ENCODE measurements at places on chromosomes 3 and 15.
A peak's percentile ranks its signal among the peaks of the same experiment; 100 is the strongest.

GRCh38 chr3:197734667-197735318, 1.9 kb downstream of the RUBCN start:
- no peak for DNase-seq

DNA sequence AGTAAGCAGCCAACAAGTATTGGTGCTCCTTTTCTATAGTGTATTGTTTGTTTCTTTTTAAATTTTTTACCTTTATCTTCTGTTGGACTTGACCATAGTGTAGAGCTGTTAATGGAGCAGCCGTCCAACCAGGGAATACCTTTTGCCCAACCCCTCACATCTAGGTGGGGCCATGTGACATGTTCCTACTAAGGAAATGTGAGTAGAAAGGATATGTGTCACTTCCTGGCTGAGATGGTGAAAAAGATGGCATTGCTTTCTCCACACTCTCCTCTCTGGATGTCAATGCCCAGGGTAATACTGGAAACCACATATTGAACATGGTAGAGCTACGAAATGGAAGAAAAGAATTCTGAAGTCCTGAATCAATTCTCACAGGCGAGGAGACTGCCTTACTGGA, 218.8 kb downstream of the TBL1XR1 start:
- DNase-seq: no peak

DNA sequence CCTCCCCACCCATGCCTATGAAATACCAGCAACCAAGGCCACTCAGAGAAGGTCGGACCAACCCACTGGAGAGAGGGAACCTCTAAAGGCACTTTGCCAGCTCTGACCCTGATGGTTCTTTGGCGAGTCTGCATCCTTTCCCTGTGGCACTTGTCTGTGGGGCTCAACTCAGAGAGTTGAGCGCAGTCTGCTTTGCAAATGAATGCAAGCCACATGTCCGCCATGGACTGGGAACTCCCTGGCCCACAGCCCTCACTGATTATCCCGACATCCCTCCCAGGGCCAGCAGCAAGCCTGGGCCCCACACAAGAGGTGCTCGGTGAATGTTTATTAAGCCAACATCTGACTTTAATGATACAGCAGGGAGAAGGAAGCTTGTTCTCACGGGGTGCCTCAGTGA, 55.5 kb upstream of the HES1 start:
- no peak for DNase-seq

DNA sequence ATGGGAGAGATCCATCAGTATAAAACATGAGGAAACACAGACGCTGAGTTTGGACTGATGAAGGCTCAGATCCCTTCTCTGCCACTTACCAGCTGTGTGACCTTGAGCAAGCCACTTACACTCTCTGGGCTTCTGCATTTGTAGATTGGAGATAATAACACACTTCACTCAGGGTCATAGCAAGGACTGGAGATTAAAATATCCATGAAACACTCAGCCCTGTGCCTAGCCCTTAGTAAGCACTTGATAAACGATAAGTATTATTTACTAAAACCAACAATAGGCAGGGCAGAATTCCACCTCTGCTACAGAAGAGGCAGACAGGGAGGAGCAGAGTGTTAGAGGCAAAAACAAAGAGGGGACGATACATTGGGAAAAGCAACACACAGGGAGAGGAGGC, 420.5 kb upstream of the WNT5A start:
- DNase-seq: no peak

DNA sequence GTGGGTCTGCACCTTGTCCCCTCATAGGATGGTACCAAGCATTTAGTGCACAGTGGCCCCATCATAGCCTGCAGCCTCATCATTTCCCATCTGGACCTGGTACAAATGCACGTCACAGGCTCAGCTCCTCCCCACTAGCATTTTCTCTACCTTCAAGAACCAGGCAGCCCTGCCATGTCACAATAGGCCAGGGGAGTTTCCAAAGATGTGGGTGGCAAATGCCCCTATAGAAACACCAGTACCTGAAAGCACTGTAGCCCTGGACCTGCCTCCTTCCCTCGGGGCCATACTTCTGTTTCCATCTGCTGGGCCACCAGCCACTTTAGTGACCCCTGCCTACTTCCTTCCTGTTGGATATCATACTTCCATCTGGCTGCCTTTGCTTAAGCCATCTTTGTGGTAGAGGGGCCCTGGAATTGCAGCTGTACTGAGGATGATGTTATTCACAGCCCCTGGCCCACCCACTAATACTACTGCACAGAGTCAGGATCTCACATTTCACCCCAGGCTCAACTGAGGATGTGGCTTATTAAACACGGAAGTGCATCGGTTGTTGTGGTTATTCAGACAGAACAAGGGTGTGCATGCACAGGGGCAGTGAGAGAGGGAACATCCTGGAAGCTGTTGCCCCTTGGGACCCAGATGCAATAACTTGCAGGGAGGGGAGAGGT, 3.8 kb downstream of the TCTA start:
- peak; percentile 51 for DNase-seq

- DNase-seq: no peak
These were observed 4.7 kb downstream of the HCN4 start for GRCh38 chr15:73364070-73364469.

DNA sequence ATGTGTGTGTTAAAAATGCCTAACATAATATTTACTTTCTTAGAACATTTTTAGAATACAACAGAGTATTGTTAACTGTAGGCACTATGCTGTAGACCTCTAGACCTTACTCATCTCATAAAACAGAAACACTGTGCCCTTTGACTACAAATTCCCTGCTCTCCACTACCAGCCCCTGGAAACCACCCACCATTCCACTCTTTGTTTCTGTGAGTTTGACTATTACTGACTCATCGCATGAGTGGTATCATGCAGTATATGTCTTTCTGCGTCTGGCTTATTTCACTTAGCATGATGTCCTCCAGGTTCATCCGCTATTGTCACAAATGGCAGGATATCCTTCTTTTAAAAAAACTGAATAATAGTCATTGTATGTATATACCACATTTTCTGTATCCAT, 216.7 kb upstream of the CFAP20DC start:
- no peak for DNase-seq

- no peak for DNase-seq
These were observed 15.4 kb upstream of the SCAP start for GRCh38 chr3:47491186-47491585.

GRCh38 chr15:78093242-78094020, 1.1 kb downstream of the SH2D7 start:
- no peak for DNase-seq

- DNase-seq: peak; percentile 21
These were observed 73.0 kb downstream of the SUMF1 start for GRCh38 chr3:4394048-4394447.

DNA sequence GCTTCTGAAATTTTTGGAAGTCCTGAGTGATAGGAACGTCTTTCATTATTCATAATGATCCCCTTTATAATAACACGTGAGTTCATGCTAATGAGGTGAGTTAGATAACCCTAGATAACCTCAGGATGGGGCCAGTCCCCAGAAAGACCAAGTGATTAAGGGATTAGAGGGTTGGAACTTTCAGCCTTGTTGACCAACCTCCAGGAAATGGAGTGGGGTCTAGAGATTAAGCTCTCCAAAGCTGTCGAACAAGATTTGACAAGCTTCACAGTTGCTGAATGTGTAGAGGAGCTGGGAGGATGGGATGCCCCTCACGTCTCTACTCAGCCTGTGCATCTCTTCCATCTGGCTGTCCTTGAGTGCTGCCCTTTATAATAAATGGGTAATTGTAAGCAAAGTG, 107.1 kb downstream of the ZMAT3 start:
- DNase-seq: no peak

DNA sequence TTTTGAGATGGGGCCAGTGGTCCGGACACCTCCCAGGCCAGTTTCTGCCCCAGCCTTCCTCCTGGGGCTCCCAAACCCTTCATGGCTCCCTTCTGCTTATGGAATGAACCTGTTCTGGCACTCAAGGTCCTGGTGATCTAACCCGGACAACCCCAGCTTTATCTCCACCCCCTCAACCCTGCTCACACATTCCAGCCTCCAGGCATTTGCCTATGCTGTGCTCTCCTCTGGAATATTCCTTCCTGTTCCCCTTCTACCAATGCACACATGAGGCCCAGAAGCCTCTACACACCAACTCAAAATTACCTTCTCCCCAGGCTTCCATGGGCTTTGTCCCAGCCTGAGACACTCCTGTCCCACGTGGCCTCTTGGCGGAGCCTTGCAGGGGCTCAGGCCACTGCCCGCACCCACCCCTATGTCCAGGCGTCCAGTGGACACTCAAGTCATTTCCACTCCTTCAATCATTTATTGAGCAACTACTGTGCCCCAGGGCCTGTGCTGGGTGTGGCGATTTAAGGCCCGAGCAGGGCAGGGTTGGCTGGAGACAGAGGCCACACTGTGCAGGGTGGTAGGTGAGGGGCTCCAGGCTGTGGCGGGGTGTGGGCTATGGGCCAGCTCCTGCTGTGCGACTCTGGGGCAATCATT, 18.8 kb downstream of the PLXND1 start:
- DNase-seq: no peak

- DNase-seq: no peak
These were observed 5.2 kb upstream of the TCF12 start for GRCh38 chr15:56913241-56913640.

GRCh38 chr15:25366058-25366457, 72.8 kb downstream of the UBE3A start:
- DNase-seq: no peak

DNA sequence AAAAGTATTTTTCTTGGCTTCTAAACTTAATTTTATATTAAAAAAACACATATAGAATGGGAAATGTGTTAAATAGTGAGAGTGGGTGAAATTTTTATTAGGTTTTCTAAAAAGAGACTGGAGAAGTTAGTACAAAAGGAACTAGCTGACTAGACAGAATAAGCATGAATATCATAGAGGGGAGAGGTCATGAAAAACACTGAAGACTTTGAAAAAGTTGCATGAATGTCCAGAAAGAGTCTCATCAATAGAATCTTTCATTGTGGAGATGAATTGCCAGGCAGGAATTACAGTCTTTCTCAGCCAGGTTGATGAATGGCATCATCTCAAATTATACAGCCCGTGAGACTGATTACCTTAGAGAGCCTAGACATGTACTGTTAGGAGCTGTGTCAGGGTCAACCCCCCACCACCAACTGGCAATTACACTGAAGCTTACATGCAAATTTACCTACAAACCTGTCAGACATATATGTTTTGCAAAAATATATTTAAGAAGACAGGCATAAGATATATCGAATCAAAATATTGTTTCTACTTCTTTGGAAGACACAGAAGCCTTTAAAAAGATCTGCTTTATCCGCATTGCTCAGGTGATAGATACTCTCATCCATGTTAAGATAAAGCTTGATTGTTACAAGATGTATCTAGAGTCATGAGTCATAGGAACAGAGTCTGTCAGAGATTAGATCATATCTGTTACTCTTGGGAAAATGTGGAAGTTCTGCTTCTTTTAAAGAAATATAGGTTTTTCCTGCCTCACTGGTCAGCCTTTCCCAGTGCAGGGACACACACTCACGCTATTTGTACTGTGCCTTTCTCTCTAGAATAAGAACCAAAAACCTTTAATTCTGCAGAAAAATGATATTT, 34.8 kb upstream of the PFN2 start:
- no peak for DNase-seq

GRCh38 chr15:35980719-35981118, 434.8 kb upstream of the DPH6 start:
- no peak for DNase-seq

- no peak for DNase-seq
These were observed 70.0 kb upstream of the HEG1 start for GRCh38 chr3:125125821-125126245.

GRCh38 chr15:65163041-65163440, 22.1 kb downstream of the CLPX start:
- DNase-seq: no peak

DNA sequence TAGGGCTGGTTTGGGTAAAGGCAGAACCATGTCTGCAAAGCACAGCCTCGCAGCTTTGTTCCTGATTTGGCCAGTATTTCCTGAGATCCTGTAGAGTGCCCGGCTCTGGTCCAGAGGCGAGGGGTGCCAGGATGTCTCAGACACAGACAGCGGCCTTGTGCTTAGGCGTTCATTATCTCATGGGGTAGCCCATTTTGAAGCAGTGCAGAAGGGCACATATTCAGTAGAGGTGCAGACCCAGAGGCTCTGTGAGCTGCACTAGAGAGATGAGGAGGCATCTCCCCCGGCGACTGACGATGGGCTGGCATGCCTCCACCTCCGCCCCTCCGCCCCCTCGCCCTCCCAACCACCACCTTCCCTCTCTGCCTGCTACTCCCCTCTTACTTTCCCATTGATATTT, 170.3 kb downstream of the CHDH start:
- no peak for DNase-seq
